ENCODE measurements at places on chromosomes 2 and 18. TPM values are rescaled to one million over a fixed set of nuclear protein-coding genes. Genes with fewer than 3 reads are reported as not detected.

STON1 gene
- polyA plus RNA-seq, result 12.9 TPM

DNA sequence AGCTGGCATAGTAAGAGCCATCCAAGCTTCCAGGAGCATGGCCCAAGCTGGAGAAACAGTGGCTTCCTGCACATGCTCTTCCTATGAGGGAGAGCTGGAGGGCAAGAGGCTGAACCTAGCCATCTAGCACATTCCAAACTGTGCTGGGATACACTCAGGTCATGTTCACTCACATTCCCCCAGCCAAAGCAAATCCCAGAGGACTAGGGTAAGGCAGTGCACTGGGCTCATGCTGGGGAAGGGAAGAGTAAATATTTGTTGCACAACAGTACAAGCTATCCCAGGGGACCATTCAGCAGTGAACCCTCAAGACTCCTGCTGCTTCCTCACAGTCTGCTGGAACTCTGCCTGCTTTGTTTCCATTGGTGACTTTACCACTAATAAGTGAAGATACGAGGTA lies 20.7 kb upstream of the GYPC start:
- no peak overlapping the region for H3K4me3 ChIP-seq
- no peaks in the 10 kb centered on the region for H3K36me3 ChIP-seq
- H3K27ac ChIP-seq, result no peak overlapping the region
- peak; percentile 30 for DNase-seq
- H3K4me1 ChIP-seq, result peaks cover 3% of the 10 kb centered on the region

DNA sequence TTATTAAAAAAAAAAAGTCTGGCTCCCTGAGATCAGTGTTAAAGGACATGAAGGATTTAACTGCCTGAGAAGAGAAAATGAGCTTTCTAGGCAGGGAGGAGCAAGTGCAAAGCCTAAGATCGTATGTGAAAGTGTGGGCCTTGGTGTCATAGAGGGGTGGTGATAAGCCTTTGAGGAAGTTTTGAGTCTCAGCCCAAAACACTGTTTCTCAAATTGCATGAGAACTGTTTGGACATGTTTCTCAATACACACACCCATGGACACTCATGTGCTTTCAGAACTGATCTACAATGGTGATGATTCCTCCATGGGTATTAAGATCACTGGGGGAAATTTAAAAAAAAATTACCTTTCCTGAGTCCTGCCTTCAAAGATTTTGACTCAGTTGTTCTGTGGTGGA lies 336.7 kb upstream of the RND3 start:
- H3K27ac ChIP-seq, result no peak overlapping the region
- no peaks in the 10 kb centered on the region for H3K36me3 ChIP-seq
- H3K27me3 ChIP-seq, result no peaks in the 10 kb centered on the region
- no peaks in the 10 kb centered on the region for H3K4me1 ChIP-seq
- DNase-seq, result no peak
- no peak overlapping the region for H3K4me3 ChIP-seq

GRCh38 chr2:96150791-96151594 lies 5.8 kb upstream of the DUSP2 start:
- no peaks in the 10 kb centered on the region for H3K36me3 ChIP-seq
- no peak overlapping the region for H3K27ac ChIP-seq
- peaks cover 27% of the 10 kb centered on the region for H3K4me1 ChIP-seq

DNA sequence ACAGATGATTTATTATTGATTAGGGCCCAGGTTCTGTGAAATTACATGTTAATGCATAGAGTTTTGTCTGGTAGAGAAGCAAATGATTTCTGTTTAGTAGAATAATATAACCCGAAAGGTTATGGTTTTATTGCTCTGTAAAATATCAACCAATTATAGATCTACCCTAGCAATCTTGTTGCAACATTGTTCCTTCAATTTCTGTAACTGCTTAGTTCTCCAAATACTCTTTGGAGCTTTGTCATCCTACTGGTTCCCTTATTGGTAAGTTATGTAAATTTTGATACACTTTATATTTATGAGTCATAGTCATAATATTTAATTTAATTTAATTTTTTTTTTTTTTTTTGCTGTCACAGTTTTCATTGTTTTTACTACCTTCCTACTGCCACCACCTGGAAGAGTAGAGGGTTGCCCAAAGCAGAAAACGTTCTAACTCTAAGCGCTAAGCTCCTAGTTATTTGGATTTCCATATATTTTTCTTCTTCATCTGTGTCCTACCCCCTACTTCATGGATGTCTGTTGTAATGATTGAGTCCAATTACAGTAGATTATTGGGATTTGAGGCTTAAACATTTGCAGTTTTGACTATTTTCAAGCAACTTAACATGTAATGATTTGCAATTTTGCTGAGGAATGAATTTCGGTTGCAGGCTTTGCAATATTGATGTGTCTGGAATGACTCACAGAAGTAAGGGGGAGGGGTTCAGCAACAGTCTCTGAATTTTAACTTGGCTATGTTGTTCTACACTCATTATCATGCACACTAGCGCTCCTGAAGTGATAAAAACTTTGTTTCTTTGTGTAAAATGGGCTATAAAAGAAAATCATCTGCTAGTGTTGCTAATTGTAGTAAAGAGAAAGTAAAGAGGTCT lies 51.1 kb downstream of the NABP1 start:
- no peaks in the 10 kb centered on the region for H3K4me1 ChIP-seq
- H3K4me3 ChIP-seq, result no peak overlapping the region
- H3K27me3 ChIP-seq, result no peaks in the 10 kb centered on the region
- DNase-seq, result no peak

GRCh38 chr2:15939854-15940660 lies at the start of gene MYCN:
MYCN (plus strand) TSS chr2:15940550; CDS start chr2:15942065, 1,515 bp downstream.
- H3K27ac ChIP-seq, result peak within 1 kb of the TSS; percentile 51
- peaks cover 39% of the 10 kb centered on the region for H3K4me1 ChIP-seq
- H3K36me3 ChIP-seq, result no peaks in the 10 kb centered on the region

DNA sequence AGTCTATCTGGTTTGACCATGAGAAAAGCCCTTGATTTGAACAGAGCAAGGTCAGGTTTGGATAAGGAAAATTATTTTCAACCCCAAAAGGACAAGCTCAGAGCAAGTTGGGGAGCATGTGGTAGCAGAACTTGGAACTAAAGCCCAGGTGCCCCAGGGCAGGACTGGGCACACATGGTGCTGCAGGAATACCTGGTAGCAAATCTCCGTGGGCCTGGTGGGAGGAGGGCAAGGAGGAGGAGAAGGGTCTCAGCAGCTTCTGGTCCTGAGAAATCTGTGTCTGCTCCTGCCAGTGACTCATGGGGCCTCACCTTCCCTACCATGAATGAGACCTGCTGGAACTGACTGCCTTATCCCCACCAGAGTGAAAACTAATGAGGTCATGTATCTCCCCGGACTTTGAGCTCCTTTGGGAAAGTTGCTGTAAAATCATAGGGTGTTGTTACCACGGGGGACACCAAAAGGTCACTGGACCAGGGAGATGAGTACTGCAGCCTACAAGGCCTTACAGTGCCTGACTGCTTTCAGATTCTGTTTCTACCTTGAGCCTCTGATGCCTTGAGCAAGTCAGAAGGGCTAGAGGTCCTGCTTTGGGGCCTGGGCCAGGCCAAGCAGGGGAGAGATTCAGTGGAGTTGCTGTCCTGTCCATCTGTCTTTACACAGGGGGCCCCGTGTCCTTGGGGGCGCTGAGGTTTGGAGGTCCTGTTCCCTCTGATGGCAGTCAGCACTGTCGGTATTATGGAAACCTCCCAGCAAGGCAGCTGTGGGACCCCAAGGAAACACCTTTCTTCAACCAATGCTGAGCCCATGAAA lies 304.0 kb downstream of the MYCN start:
- no peak for DNase-seq
- no peaks in the 10 kb centered on the region for H3K36me3 ChIP-seq
- no peak overlapping the region for H3K27ac ChIP-seq
- peaks cover 6% of the 10 kb centered on the region for H3K27me3 ChIP-seq
- H3K4me1 ChIP-seq, result peaks cover 2% of the 10 kb centered on the region
- H3K4me3 ChIP-seq, result no peak overlapping the region

GRCh38 chr2:128594953-128595677 lies 276.4 kb upstream of the HS6ST1 start:
- H3K27ac ChIP-seq, result no peak overlapping the region
- DNase-seq, result no peak
- H3K4me3 ChIP-seq, result no peak overlapping the region
- no peaks in the 10 kb centered on the region for H3K36me3 ChIP-seq
- H3K27me3 ChIP-seq, result no peaks in the 10 kb centered on the region

DNA sequence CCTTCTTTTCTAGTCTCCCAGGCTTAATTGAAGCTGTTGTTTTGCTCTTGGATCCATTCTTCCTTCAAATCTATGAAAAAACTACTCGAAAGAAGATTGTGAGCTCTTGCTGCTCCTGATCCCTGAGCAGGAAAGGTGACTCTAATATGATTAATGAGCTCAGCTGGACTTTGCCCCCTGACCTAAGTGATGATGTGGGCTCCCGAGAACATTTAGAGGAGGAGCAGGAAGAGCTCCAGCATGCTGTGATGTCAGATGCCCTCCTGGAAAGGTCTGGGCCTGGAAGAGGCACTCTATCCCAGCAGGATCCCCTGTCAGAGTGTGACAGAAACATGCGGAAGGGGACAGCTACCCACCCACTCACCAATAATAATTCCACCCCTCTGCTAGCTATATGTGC lies 117.9 kb upstream of the PELI1 start:
- H3K4me1 ChIP-seq, result peaks cover 31% of the 10 kb centered on the region
- H3K27me3 ChIP-seq, result no peaks in the 10 kb centered on the region
- DNase-seq, result no peak
- H3K27ac ChIP-seq, result peak overlapping the region; percentile 22
- no peak overlapping the region for H3K4me3 ChIP-seq

GRCh38 chr2:46657042-46657504 lies 177.7 kb downstream of the TMEM247 start:
- H3K4me3 ChIP-seq, result no peak overlapping the region
- H3K27me3 ChIP-seq, result peaks cover 2% of the 10 kb centered on the region
- no peaks in the 10 kb centered on the region for H3K36me3 ChIP-seq
- peaks cover 12% of the 10 kb centered on the region for H3K4me1 ChIP-seq

DNA sequence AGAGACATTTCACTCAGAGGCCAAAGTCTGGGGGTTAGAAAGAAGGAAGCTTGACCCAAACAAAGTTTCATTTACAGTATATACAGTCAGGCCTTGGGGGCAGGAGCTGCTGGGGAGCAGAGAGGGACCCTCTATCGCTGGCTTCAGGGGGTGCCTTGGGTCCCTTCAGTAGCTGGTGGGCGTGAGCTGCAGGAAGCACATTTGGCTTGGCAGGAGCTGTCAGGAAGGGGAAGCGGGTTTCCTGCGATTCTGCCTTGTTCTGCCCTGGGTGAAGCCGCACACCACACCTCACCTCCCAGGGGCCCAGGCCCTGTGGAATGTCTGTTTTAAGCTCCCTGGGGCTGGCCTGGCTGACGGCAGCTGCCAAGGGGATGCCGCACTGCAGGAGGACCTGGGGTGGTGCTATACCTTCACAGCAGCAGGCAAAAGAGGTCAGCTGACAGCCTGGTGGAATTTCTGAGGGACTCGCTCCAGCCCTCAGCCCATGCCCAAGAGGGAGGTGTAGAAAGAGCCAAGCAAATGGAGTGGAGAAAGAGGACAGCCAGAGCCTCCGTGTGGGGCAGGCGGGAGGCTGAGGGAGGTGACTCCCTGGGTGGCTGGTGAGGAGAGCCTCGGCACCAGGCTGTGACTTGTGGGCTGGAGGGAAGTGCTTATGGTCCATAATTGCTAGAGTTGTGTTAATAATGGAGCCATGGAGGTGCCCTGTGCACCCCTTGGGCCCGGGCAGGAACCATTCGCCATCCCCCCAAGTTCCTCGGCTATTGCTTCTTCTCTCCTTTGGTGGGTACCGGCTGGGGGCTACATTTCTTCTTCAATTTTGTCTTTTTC lies 43.9 kb downstream of the PSD4 start:
- H3K27ac ChIP-seq, result peak overlapping the region; percentile 55
- H3K4me3 ChIP-seq, result no peak overlapping the region
- H3K27me3 ChIP-seq, result no peaks in the 10 kb centered on the region
- no peaks in the 10 kb centered on the region for H3K36me3 ChIP-seq
- DNase-seq, result no peak
- peaks cover 24% of the 10 kb centered on the region for H3K4me1 ChIP-seq

DNA sequence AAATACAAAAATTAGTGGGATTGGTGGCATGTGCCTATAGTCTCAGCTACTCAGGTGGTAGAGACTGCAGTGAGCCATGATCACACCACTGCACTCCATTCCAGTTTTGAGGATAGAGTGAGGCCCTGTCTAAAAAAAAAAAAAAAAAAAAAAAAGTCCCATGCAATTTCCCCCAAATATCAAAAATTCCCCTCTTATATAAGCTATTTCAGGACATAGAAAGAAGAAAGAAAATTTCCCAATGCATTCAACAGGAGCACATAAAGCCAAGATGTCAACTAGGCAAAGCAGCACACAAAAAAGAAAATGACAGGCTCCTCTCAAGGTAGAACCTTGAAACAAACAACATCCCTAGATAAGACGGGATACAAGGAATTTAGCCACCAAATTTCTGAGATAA lies 213.3 kb downstream of the TCF4 start:
- no peak for DNase-seq
- no peak overlapping the region for H3K27ac ChIP-seq
- H3K4me3 ChIP-seq, result no peak overlapping the region
- no peaks in the 10 kb centered on the region for H3K4me1 ChIP-seq
- H3K27me3 ChIP-seq, result no peaks in the 10 kb centered on the region

All from muscle of leg (tissue), 16 donors.